Fibroblast of skin of right quadriceps (primary cell): ENCODE measurements at places on chromosomes 7 and 10.
A peak's percentile ranks its signal among the peaks of the same experiment; 100 is the strongest.

- no peak for DNase-seq
These were observed 20.9 kb upstream of the CYP3A43 start for GRCh38 chr7:99806839-99807478.

- peak; percentile 27 for DNase-seq
These were observed 109.3 kb downstream of the SORBS1 start for GRCh38 chr10:95451568-95452524.

- no peak for DNase-seq
These were observed 137.2 kb upstream of the PCBD1 start for GRCh38 chr10:71025535-71025934.

GRCh38 chr7:50648076-50648475 lies 82.9 kb upstream of the DDC start:
- no peak for DNase-seq

DNA sequence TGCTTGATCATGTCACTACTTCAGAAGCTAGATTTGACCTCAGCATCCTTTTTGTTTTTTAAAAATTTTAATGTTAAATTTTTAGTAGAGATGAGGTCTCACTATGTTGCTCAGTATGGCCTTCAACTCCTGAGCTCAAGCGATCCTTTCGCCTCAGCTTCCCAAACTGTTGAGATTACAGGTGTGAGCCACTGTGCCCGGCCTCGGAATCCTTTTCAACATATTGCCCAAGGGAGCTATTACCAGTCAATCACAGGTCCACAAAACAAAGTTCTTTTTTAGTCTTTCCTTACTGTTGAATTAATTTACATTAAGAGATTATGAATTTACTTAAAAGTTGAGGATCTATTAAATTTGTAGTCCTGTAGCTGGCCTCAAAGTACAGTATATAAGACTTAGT lies 37.7 kb downstream of the CCSER2 start:
- DNase-seq = no peak

- DNase-seq = no peak
These were observed 77.4 kb downstream of the ADCY1 start for GRCh38 chr7:45651540-45651939.
